ENCODE measurements at places on chromosomes 1 and 21.

- no peak for DNase-seq
These were observed 687.0 kb upstream of the ADGRL4 start for GRCh38 chr1:79693441-79694114.

DNA sequence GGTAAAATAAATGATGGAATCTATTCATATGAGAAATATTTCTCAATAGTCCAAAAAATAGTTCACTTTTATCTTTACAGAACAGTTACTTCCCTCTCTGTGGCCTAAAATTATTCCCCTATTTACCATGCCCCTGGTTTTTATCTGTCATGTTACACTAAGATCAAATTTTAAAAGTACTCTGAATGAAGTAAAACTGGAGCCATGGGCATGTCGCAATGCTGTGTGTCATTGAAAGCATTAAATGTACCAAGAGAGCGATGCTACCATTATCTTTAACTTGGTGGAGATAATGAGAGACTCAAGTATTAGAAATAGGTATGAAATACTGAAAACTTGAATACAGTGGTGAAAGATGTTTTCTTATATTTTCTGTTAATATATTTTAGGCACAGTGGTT, 146.2 kb downstream of the KCNT2 start:
- no peak for DNase-seq

DNA sequence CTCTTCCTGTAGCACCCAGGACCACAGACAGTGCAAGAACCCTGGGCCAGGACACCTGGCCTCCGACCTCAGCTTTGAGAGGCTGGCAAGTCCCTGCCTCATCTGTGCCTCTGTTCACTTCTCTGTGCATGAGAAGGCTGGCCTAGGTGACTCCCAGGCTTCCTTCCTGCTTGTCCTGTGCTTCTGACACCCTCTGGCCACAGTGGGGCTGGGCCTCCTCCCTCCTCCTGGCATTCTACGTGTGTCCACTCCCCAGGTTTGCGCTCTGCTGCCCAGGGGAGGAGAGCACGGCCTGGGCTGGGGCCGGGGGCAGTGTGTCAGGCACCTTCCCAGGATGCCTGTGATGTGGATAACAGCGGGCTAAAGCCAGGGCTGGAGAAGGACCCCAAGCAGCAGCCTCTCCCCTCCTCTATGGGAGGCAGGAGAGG, 30.3 kb upstream of the PKP1 start:
- DNase-seq = no peak

- DNase-seq = no peak
These were observed 38.8 kb upstream of the PGD start for GRCh38 chr1:10360045-10360444.

DNA sequence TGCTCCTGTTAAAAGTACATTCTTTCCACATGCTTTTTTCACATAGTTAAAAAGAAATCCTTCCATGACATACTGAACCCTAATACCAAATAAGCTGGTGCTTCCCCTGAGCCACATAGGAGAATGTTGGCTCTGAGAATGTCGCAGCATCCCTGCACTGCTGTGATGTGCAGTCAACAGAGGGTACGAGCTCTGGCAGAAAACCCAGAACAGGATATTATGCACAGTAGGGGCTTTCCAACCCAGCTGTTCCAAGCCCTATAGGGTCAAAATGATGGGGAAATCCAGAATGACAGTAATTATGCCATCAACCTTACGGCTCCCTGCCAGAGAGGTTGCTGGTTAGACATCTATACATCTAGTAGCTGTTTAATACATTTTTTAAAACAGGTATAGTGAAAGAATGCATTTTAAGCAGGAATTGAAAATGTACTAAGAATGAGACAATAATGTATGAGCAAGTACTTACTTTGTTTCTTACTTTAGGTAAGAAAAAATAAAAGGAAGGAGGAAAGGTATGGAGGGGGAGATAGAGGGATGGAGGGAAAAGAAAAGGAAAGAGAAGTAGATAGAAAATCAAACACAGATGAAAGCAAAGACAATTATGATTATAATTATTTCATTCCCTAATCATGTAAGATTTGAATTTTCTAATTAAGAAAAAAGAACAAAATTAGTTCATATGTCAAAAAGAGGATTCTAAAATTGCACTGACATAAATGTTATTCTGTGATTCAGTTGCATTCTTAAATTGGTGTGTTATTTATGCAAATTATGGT, 126.0 kb downstream of the NR5A2 start:
- no peak for DNase-seq

- DNase-seq = no peak
These were observed 837 bp downstream of the NDUFS5 start for GRCh38 chr1:39026866-39027507.

GRCh38 chr21:17610911-17611310, 1.8 kb downstream of the BTG3 start:
- peak; percentile 24 for DNase-seq

DNA sequence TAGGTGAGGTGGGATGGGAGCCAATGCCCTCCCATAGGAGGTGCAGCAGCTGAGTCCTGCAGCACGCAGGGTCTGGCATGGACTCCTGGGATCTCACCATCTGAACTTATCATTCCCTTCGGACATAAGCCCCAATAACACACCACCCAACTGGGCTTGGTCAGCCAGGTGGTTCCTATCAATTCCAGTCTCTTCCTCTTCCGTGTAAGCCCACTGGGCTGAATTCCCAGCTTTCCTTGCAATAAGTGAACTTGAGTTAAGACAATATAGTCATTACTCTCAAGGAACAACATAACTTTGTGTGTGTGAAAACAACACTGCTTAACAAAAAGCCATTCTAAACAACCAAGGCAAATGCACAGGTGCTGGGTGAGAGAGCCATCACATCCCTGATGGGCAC, 86.6 kb upstream of the EDN2 start:
- DNase-seq = no peak

DNA sequence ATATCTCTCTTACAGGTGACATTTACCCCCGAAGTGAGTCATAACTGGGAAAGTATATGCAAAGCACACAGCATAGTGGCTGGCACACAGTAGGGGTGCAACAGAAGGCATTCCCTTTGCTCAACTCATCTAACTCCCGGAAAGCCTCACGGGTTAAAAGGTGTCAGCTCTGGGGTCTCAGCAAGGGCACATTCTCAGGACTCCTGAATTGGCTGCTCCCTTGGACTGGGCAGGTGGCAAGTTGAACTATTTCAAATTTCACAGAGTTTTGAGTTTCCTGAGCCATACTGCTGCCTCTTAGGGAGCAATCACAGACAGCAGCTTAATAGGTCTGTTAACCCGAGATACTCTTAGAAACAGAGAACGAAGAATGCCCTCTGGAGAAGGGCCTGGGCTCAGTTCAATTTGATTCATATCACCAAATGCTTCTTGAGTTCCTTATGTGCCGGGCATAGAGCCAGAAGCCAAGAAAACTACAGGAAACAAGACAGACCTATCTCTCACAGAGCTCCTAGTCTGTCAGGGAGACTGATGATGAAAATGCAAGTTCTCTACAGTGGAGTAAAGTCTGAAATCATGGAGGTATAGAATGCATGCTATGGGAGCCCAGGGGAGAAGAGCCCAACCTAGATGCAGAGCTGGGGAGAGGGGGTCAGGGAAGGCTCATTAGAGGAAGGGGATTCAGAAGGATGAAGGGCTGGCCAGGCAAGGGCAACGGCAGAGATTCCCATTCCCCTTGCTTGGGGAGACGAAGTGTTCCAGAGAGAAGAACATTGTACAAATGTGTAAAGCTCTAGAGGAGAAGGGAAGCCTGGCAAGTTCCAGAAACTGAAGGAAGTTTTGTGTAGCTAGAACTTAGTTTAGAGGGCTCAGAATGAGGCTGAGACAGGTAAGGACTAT, 143.9 kb upstream of the HMGB4 start:
- DNase-seq = no peak

DNA sequence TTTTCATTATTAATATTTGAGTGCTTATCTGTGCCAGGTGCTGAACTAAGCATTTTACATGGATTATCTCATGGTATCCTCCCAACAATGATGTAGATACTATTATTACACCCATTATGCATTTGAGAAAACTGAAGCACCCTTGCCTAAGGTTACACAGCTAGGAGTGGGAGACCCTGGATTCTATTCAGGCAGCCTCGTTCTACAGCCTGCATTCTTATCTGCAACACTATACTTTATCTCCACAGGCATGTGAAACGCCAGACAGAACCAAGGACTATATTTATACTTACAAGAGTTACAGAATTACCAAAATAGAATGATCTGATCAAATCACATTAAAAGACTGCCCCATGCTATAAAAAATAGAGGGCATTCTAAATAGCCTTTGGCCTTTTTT, 22.4 kb downstream of the LPAR3 start:
- no peak for DNase-seq

- DNase-seq = no peak
These were observed 105.2 kb upstream of the GADD45A start for GRCh38 chr1:67579623-67580394.

DNA sequence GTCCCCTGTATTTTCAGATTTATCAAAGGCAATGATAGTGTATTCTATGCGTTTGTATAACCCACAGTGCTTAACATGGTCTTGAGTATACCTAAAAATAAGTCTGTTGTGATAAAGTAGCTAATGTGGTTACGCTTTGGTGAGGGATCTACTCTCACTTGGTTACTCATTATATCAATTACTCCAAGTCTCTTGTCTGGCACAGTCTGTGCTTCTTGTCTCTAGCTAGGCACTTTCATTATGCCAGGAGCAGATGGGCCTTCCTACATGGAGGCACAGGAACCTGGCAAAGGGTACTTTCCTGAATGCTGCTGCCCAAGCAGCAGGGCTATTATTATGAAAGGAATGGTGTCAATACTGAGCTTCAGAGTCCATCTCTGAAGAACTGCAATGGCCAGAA, 4.2 kb upstream of the PTPN22 start:
- no peak for DNase-seq

DNA sequence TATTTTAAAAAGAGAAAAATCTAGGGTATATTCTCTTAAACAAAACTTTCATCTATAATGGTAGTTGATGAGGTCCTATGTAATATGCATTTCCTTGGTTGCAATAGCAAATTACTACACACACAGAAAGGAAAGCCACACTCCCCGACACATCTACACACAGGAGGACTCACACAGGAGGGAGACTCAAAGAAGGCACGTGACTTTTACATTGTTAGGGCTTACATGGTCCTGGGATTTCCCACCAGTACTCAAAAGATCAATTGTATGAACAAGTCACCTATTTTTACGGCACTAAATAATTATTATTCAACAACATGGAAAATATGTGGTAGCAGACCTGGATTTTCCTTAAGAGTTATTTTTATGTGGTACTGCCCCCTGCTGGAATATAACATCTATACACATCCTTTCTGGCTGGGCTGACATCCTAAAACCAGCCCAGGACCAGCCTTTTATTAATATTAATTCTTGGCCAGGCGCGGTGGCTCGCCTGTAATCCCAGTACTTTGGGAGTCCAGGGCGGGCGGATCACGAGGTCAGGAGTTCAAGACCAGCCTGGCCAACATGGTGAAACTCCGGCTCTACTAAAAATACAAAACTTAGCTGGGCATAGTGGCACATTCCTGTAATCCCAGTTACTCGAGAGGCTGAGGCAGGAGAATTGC, 33.9 kb upstream of the LGALS8 start:
- peak; percentile 70 for DNase-seq

GRCh38 chr1:239814306-239814881, 277.3 kb upstream of the FMN2 start:
- DNase-seq = peak; percentile 97

- DNase-seq = no peak
These were observed 231.9 kb downstream of the TNR start for GRCh38 chr1:175511496-175511895.

- peak; percentile 60 for DNase-seq
These were observed 26.1 kb upstream of the GTF2B start for GRCh38 chr1:88917321-88918025.

GRCh38 chr1:75330624-75331023, 196.4 kb downstream of the LHX8 start:
- peak; percentile 38 for DNase-seq

DNA sequence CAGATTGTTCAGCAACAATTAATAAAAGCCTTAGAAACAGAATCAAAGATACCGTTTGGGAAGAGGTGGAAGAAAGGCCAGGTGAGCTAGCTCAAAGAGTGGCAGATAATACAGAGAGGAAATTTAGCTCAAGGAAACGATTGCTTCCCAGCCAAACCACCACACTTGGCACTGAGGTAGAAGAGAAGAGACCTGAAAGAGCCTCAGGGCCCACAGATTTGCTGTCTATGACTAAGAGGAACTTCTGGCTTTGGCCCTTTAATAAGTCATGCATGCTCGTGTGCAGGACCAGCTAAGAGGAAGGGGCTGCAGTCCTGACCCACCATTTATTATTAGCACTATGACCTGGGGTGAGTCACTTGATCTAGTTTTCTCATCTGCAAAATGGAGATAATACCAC, 72.8 kb upstream of the BCL10 start:
- DNase-seq = peak; percentile 45

- peak; percentile 3 for DNase-seq
These were observed 87.9 kb downstream of the VAV3 start for GRCh38 chr1:107877092-107877491.

DNA sequence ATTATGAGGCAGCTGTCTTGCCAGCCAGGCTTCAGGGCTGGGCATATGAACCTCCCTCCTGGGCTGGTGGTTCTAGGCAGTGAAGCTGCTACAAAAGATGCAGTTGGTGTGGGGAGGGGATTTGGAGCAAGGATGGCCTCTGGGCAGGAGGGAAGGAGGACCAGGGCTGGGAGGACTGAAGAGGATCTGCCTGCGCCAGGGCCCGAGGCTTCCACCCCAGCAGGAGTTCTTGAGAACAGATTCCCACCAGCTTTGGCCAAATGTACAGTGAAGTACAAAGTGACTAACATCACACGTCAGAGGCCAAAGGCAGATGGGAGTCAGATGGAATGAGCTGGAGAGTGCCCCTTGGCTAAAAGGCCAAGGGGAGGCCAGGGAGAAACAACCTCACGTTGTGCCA, 62.4 kb downstream of the DDX20 start:
- no peak for DNase-seq

DNA sequence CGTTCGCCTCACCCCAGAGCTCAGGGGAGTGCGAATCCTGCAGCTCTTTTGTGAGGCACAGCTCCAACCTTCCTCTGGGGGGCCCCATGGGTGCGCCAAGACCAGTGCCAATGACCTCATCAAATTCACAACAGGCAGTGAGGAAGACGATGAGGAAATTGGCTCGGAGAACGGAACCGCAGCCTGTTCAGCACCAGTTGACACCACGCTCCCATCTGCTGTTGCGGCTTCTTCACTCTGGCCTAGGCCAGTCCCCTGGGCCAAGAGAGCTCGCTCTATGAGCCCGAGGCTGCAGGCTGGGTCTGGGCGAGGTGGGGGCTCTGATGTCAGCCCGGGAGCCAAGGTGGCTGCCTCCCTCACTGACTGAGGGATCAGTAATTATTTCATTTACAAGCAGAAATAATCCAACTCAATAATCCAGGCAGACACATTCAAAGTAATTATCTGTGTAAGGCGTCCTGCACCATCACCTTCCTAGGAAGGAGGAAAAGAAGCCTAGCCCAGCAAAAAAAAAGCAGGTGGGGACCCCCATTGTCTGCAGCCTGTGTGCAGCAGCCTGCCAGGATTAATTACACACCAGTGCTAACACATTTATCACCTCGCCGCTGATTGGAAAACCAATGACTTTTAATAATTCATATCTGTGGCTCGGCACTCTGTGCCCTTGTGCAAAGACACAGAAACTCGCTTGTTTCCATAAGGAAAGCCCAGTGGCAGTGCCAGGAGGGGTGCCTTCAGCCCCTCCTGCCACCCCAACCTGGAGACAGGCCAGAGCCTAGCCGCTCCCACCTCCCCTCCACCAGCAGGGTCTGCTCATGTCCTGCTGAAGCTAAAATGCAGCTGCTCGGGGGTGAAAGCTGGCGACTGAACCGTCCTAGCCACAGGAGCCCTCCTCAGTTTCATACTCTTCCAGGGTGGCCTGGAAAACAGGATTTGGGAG, 1.9 kb downstream of the PLEKHA6 start:
- peak; percentile 14 for DNase-seq

GRCh38 chr21:45545236-45545570, 3.0 kb upstream of the SLC19A1 start:
- no peak for DNase-seq

Data from ELR (cell line).